ENCODE measurements at places on chromosomes 16 and 17. TPM values are rescaled to one million over a fixed set of nuclear protein-coding genes. Genes with fewer than 3 reads are reported as not detected.

SPATA32 gene
- not detected for total RNA-seq

DNA sequence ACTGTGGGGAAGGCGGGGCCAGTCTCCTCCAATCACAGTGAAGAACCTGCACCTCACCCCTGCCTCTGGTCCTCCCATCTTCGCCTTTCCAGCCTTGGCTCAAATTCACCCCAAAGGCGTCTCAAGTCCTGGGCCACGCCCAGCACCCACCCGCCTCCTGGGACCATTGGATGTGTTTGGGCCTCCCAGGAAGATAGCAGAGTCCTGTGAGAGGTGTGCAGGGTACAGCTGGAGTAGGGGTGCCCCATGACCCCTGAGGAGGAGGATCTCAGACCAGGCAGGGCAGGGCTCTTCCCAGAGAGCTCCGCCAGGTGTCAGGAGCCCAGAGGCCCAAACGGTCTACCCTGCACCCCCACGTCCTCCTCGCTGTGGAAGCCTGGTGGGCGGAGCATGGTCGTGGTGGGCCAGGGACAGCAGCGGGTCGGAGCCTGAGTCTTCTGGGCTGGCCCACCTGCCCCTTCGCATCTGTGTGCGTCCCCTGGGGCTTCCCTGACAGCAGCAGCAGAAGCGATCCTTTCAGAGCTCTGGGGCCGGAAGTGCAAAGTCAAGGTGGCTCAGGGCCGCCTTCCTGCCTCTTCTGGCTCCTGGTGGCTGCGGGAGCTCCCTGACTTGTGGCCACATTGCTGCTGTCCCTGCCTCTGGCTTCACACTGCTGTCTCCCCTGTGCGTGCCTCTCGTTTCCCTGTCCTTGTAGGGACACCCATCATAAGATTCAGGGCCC is 34.9 kb upstream of the ZNF469 start:
- H3K36me3 ChIP-seq: no peaks in the 10 kb centered on the region
- H3K4me3 ChIP-seq: no peak overlapping the region
- no peak for DNase-seq
- no peaks in the 10 kb centered on the region for H3K4me1 ChIP-seq
- no peak overlapping the region for H3K27ac ChIP-seq

DNA sequence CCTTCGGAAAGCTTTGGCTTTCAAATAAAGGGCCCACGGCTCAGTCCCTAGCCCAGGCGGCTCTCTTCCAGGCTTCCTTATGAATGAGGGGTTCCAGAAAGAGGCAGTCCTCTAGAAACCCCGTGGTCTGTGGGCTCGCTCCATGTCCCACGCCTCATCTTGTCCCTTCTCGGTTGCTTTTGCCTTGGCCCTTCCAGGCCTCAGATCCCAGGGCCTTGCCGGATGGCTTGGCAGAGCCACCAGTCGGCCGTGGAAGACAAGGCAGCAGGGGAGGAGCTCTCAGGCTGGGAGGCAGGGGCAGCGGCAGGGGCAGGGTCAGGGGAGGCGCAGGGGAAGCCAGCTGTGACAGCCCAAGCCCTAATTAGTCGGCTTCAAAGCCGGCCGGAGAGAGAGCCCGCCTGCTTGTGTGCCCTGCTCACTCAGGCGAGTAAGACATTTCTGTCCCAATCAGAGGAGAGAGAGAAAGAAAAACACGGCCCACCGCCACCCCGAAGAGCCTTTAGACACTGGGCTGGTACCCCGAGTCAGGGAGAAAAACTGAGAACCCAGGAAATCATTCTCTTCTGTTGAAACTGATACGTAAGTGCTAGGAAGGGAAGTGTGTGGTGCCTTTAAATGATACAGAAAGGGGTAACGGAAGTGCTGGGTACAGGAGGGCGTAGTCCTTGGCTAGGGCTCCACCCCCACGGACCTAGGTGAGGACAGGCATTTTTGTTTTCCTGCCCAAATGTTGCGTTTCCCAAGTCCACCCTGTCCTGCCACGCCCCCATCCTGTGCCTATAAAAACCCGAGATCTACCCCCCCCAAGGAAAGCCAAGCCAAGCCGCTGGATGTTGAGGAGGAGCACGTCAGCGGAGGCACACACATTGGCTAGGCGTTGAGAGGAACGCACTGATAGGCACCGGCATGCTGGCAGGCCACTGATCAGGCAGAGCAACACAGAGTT is 27.8 kb upstream of the MEIOC start:
- no peaks in the 10 kb centered on the region for H3K4me1 ChIP-seq
- H3K27me3 ChIP-seq: no peaks in the 10 kb centered on the region
- H3K27ac ChIP-seq: no peak overlapping the region
- H3K36me3 ChIP-seq: no peaks in the 10 kb centered on the region
- DNase-seq: no peak

- no peak for DNase-seq
- no peaks in the 10 kb centered on the region for H3K36me3 ChIP-seq
- no peak overlapping the region for H3K4me3 ChIP-seq
- no peaks in the 10 kb centered on the region for H3K27me3 ChIP-seq
Observed at GRCh38 chr16:20647736-20648135, 49.7 kb downstream of the ACSM1 start.

DNA sequence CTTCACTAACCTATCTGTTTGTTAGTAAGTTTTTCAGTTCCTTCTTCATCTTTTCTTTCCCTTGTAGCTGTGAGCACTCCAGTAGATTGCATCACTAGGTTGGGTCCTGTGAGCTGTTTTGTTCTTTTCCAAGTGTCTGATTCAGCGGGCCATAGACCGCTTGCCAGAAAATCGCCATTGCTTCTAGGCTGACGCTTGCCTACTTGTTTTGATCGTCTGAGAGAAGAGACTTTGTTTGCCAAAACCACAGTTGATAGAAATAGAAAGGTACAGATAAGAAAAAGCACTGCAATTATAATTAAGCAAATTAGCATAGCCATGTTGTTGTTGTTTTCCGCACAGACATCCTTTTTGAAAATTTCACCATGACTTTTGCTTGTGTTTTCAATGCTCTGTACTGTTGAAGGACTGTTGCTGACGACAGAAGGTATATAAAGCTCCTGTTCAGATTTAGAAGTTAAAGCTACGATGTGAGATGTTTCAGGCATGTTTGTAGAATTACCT is 3.1 kb downstream of the EVI2A start:
- no peak overlapping the region for H3K4me3 ChIP-seq
- H3K27ac ChIP-seq: no peak overlapping the region
- DNase-seq: no peak
- H3K4me1 ChIP-seq: peaks cover 31% of the 10 kb centered on the region

GRCh38 chr16:23930791-23931190 is 95.0 kb downstream of the PRKCB start:
- H3K4me3 ChIP-seq: no peak overlapping the region
- H3K27me3 ChIP-seq: 0 out of 2 replicates have a peak, but pooled peaks cover 11% of the 10 kb centered on the region
- no peak for DNase-seq
- no peaks in the 10 kb centered on the region for H3K36me3 ChIP-seq
- no peaks in the 10 kb centered on the region for H3K4me1 ChIP-seq
- no peak overlapping the region for H3K27ac ChIP-seq
